ENCODE measurements at places on chromosomes 13 and 19. TPM values are rescaled to one million over a fixed set of nuclear protein-coding genes. Genes with fewer than 3 reads are reported as not detected.

The NLRP5 gene
- total RNA-seq, result not detected

DNA sequence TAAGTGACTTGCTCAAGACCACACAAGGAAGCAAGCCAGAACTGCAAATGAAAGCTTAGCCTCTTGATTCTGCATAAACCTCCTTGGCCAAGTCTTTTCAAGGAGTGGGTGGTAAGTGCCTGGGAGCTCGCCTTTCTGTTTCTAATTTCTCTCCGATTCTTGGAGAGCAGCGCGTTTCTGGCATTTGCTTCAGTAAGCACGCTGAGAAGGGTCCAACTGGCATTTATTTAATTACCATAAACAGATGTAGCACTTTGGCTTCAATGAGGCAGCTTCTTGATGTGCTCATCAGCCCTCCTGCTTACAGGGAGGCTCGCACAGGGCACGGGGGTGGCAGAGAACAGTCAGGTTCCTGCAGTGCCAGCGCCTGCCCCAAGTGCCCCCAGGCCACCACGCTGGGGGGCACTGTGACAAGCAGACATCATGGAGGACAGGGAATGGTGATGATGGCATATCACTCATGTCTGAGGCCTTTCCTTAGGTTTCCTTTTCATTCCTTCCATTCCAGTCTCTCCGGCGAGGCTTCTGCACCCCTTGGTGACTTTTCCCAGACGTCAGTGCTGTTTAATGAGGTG, 13.3 kb downstream of the SIAH3 start:
- no peak overlapping the region for H3K27ac ChIP-seq
- H3K36me3 ChIP-seq, result no peaks in the 10 kb centered on the region
- no peaks in the 10 kb centered on the region for H3K27me3 ChIP-seq
- no peak for DNase-seq
- H3K4me3 ChIP-seq, result no peak overlapping the region

- no peaks in the 10 kb centered on the region for H3K4me1 ChIP-seq
- H3K36me3 ChIP-seq, result no peaks in the 10 kb centered on the region
- H3K4me3 ChIP-seq, result no peak overlapping the region
- DNase-seq, result no peak
- no peaks in the 10 kb centered on the region for H3K27me3 ChIP-seq
- H3K27ac ChIP-seq, result no peak overlapping the region
Observed at GRCh38 chr13:88031980-88032559, 360.9 kb downstream of the SLITRK5 start.

The ZNF490 gene
- 11.2 TPM for total RNA-seq

DNA sequence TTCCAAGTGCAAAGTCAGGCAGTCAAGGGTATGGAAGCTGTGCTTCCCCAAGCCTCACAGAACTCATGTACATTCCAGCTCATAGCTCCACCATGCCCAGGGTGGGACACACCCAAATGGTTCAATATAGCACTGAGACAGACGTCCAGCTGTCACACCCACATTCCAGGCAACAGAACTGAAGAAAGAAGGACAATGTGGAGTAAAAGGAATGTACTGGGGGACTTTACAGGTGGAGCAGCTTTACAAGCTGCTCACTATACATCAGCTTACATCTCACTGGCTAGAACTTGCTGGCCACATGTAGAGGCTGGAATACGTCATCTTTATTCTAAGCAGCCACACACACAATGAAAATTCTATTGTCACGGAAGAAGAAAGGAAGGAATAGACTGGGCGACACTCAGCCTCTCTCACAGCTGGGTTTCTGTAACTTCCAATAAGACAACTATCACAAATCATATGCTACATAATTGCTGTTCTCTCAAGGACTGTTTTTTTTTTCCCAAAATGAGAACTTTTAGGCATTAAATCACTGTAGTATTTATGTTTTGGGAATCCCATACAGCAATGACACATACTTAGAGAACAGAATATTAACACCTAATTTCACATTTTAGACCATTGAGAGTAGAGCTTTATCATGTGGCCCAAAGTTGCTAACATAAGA, 86.1 kb downstream of the KLF12 start:
- peak overlapping the region; percentile 46 for H3K27ac ChIP-seq
- H3K4me3 ChIP-seq, result no peak overlapping the region
- H3K27me3 ChIP-seq, result no peaks in the 10 kb centered on the region
- H3K4me1 ChIP-seq, result no peaks in the 10 kb centered on the region

GRCh38 chr19:19399733-19400433, 5.6 kb upstream of the GATAD2A start:
- H3K4me3 ChIP-seq, result no peak overlapping the region
- H3K27me3 ChIP-seq, result no peaks in the 10 kb centered on the region
- no peaks in the 10 kb centered on the region for H3K4me1 ChIP-seq
- no peak overlapping the region for H3K27ac ChIP-seq
- no peak for DNase-seq

The SULT2A1 gene
- not detected for total RNA-seq

The LPAR6 gene
- 4.8 TPM for total RNA-seq
